ENCODE measurements at places on chromosomes 5 and 9. TPM values are rescaled to one million over a fixed set of nuclear protein-coding genes. Genes with fewer than 3 reads are reported as not detected.

CCNO gene
- total RNA-seq = 0.20 TPM

GLDC gene
- 1.3 TPM for total RNA-seq

FBLL1 gene
- 0.79 TPM for total RNA-seq

CARD9 gene
- 3.0 TPM for total RNA-seq

SPINK7 gene
- total RNA-seq = 0.59 TPM

LCN2 gene
- 14.6 TPM for total RNA-seq

ANKS6 gene
- 5.6 TPM for total RNA-seq

GOLM1 gene
- 26.0 TPM for total RNA-seq

ZNF782 gene
- 9.4 TPM for total RNA-seq

PRDM9 gene
- total RNA-seq = not detected

FOXE1 gene
- total RNA-seq = 3.6 TPM

PCDH1 gene
- 21.3 TPM for total RNA-seq

NEUROG1 gene
- total RNA-seq = not detected

MRPL50 gene
- 18.3 TPM for total RNA-seq

DMGDH gene
- total RNA-seq = 3.3 TPM

LRRC19 gene
- total RNA-seq = not detected

PCDHGA6 gene
- 3.6 TPM for total RNA-seq

UNC13B gene
- 13.9 TPM for total RNA-seq

GFI1B gene
- 0.59 TPM for total RNA-seq

CXXC5 gene
- total RNA-seq = 29.4 TPM

GABRA1 gene
- not detected for total RNA-seq

TMEM38B gene
- total RNA-seq = 19.9 TPM

TBC1D9B gene
- 45.2 TPM for total RNA-seq

DNM1 gene
- 58.4 TPM for total RNA-seq

ACOT12 gene
- 0.10 TPM for total RNA-seq

RASGRF2 gene
- 2.1 TPM for total RNA-seq

SLC45A2 gene
- total RNA-seq = 0.39 TPM

MORN5 gene
- total RNA-seq = not detected

All from skin of body (tissue), 3 donors.